ENCODE measurements at places on chromosomes 2 and 18.

DNA sequence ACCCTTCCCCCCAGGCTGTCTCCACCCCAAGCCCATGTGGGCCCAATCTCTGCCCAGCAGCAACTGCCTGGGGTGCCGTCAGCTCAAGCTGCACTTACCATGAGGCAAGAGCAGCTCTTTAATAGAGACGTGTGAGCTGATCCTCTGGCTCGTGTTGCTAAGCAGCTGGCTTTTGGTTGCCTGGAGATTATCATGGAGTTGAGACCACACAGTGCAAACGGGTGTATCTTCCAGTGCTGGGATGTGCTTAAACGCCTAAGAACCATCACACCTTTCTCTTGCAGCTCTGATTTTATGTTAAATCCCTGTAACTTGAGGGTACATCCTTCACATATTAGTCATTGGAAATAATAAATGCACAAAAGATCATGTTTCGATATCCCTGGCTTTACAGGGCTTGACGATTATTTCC is 271.1 kb downstream of the PRKCE start:
- DNase-seq: no peak

- no peak for DNase-seq
Measured at GRCh38 chr2:41932241-41933045, 115.4 kb upstream of the PKDCC start.

GRCh38 chr2:209619782-209620181 is 151.8 kb upstream of the UNC80 start:
- DNase-seq: peak; percentile 92

GRCh38 chr2:188645986-188646385 is 328.2 kb upstream of the COL3A1 start:
- no peak for DNase-seq

- DNase-seq: no peak
Measured at GRCh38 chr2:177721818-177722567, 329.4 kb downstream of the AGPS start.

- no peak for DNase-seq
Measured at GRCh38 chr2:11056614-11057013, 98.7 kb upstream of the SLC66A3 start.

DNA sequence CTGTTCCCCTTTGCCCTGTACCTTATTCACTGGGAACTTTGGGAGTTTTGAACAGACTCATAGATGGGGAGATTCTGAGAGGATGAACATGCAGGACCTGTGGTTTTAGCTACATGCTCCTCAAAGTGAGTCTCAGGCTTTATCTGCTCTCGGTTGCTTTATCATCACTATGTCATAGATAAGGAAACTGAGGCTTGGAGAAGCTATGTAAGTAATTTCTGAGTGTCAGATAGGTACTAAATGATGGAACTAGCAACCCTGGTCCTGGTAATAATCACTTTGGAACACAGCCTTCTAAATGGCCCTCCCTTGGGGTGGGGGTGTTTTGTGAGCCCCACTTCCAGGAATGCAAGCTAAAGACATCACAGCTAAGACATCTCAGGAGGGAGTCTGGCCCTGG is 186.2 kb upstream of the MEX3C start:
- no peak for DNase-seq

GRCh38 chr2:31231571-31232302 is 2.2 kb upstream of the EHD3 start:
- DNase-seq: no peak

DNA sequence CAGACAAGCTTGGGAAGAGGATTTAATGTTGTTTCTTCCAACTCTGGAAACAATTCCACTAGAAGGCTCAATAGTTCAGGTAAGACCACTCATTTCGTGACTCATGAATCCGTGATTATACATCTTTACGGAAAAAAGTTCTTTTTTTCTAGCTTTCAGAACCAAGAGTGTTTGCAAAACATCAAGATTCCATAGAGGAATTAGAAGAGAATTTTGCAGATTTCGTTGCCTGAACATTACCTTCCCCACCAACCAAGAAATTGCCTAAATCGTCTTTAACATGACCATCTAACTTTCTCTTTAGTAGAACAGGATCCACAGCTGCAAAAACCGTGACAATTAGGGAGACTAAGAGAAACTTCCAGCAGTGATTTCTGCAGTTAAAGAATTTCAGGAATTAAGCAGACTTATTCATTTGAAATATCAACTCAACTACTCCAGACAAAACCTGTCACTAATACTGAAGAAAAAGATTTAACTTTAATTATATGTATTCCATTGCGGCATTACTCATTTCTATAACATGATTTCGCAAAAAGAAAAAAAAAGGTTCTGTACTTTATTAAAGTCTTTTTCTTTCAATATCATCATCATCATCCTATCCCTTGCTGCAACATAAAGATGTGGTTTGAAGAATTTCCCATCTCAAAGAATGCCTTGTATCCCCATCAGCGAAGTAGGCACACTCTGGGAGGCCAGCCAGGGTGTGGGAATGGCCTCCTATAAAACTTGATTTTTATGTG is 1.9 kb upstream of the NAB1 start:
- no peak for DNase-seq

DNA sequence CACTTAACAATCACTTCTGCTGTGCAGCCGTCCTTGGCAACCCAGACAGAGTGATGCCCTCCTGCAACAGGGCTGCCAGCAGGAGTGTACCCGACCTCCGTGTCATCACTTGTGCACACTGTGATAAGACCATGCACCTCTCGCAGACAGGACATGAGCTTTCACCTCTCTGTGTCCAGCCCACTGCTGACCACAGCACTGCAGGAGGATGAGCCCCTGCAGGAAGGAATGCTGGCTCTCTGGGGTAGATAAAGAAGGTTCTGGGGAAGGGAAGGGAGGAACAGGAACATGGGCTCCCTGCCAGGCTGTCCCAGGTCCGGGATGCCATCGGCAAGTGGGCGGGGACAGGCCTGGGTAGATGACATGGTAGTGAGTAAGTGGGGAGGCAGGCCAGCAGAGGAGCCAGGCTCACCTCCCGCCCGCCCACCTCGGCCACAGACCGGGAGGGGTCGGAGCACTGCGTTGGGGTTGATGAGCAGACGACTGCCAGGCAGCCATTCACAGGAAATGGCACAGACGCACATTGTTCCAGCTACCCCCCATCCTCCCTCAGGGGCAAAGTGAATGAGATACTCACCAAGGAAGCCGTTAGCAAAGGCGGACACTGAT is 18.6 kb upstream of the COL6A3 start:
- DNase-seq: no peak

GRCh38 chr18:63518178-63519012 is 23.8 kb upstream of the SERPINB12 start:
- peak; percentile 94 for DNase-seq

GRCh38 chr18:7686278-7686677 is 119.2 kb downstream of the PTPRM start:
- no peak for DNase-seq

- DNase-seq: peak; percentile 66
Measured at GRCh38 chr18:2083691-2084090, 487.6 kb downstream of the METTL4 start.

DNA sequence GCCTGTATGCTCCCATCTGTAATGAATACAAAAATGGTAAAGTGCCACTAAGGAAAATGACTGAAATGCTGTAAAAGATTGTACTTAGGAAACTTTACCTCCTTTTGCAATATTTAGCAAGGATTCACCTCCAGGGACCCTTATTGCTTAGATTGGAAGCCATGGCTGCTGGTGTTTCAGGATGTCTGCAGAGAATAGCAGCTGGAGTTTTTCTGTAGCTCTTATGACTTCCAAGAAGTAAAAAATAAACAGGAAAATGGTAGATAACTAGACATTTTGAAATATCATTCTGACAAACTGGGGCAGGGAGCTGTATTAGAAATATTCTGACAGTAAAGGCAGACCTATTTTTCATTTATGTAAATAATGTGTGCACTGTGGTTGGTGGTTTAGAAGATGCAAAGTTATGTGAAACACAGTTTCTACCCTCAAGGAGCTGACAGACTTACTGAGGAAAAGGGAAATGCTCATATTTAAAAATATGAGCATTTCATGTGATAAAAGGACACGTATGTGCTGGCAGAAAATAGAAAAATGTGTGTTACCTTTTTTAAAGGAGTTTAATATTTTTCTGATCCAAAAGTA is 224.9 kb upstream of the BOD1L2 start:
- DNase-seq: no peak

DNA sequence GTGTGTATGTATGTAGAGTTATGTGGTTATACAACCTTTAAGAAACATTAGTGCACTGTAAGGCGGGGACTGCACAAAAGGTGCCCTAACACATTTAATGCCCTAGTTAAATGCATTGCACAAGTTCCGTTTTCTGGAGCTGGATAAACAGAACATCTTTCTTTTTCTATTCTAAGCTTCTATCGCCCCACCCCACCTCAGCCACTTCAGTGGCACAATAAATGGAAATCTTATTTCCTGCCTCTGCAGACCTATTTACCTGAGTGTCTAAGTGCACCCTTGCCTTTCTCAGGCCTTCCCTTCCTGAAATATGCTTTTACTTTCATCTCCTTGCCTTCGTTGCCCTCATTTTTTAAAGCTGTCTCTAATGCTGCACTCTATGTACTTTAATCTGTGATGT is 123.5 kb downstream of the TANC1 start:
- DNase-seq: no peak

DNA sequence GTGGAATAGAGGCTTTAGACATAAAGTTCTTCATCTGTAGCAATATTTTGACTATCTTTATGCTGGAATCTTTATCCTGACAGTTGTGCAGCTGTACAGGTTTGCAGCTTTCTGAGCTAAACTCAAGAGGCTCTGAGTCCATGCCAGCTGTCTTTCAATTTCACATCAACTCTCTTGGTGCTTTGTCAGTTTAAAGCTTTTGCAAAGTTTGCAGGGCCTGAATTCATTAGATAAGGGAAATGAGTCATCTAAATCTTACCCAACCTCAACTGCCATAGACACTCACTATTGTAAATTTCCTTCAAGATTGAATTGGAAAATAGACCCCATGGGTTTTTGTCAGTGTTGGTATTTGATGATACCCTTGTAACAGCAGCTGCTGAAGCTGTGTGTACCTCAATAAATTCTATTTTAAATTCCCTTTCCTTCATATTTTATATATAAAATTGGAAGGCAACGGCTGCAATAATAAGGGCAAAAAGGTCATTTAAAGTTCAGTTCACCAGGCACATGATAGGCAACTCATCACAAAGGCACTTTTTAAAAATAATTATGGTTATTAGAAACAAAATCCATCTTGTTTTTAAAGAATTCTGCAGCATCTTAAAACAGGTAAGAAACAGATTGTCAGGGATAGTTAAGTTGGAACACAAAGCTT is 169.9 kb upstream of the SLC39A10 start:
- peak; percentile 48 for DNase-seq

GRCh38 chr18:21117409-21118131 is 6.0 kb upstream of the ROCK1 start:
- DNase-seq: no peak

DNA sequence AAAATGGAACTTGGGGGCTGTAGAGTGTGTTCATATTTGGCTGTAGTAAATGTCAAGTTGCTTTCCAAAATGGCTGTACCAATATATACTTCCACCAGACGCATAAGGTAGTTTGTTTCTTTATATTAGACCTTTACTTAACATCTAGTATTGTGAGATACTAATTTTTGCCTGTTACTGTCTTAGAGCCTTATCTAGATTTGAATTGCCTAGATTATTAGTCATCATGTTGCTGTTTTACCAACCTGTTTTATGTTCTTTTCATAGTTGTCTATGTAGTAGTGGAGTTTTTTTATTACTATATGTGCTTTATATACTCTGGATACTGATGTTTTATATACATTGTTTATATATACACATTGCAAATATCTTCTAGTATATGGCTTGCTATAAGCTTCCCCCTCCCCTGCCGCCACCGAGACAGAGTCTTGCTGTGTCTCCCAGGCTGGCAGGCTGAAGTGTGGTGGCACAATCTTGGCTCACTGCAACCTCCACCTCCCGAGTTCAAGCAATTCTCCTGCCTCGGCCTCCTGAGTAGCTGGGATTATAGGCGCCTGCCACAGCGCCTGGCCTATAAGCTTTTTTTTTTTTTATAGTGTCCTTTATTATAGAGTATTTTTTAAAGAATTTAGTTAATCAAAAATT is 18.9 kb downstream of the SLC39A10 start:
- no peak for DNase-seq

DNA sequence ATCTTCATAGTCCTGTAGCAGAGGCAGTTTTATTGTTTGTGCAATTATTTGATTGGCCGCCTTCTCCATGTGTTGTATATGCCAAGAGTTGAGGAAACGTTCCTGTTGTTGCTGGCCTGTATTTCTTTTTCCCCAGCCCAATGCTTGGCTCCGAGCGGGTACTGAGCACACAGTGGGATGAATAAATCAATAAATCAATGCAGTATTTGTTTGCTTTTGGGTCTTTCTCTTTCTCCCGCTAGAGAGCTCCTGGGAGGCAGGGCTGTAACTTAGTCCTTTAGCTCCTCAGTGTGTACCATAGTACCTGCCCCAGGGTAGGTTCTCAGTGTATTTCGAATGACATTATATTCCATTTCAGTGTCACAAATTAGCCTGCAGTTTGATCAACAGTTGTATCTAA is 71.8 kb downstream of the ICOS start:
- no peak for DNase-seq

GRCh38 chr2:69943000-69943842 is 18.2 kb downstream of the ASPRV1 start:
- DNase-seq: no peak

- DNase-seq: no peak
Measured at GRCh38 chr2:239866350-239866749, 158.8 kb downstream of the NDUFA10 start.

DNA sequence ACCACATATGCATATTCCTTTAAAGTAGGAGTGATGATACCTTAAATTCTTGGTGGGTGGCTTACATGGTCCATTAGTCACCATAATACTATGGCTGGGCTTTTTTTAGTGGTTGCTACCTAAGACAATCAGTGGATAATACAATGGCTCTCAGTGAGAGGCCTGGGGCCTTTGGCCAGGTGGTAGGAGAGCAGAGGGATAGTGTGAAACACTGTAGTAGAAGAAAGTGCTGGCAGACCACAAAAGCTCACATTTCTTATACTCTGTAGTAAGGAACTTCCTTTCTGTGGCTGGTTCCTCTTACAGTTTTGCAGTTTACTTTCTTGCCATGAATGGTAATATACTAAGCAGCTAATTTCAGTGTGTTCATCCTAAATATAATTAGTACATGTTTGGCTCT is 583.5 kb downstream of the XIRP2 start:
- DNase-seq: no peak

GRCh38 chr2:102159295-102159694 is 16.7 kb downstream of the IL1R1 start:
- no peak for DNase-seq

- DNase-seq: no peak
Measured at GRCh38 chr2:156279446-156280150, 52.9 kb downstream of the NR4A2 start.

DNA sequence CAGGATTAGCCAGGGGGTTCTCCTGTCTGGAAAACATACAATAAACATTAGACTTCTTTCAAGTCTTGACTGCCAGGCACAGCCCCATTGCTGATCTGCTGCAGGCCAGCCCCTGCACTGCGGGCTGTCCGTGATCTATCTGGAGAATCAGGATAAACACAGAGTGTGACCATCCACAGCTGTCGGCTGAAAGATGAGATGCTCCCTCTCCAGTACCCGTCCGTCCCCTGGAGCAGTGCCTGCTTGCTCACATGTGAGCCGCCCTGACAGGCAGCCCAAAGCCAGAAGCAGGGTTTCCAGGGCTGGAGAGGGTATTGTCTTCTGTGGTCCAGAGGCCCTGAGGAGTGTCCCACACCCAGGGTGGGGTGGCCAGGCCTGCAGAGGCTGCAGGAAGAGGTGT is 46.1 kb upstream of the FOSL2 start:
- no peak for DNase-seq

- DNase-seq: no peak
Measured at GRCh38 chr18:31920277-31920676, 22.7 kb downstream of the TRAPPC8 start.
